Fibroblast of skin of abdomen (primary cell): ENCODE measurements at places on chromosomes 1 and 21.

- DNase-seq: peak; percentile 4
Measured at GRCh38 chr1:110508028-110508940, 10.7 kb downstream of the KCNA10 start.

GRCh38 chr1:215517441-215517891 is 49.6 kb upstream of the KCTD3 start:
- DNase-seq: peak; percentile 89

GRCh38 chr1:208160259-208160819 is 83.8 kb downstream of the PLXNA2 start:
- DNase-seq: no peak

GRCh38 chr1:202176949-202177927 is 16.4 kb upstream of the LGR6 start:
- DNase-seq: no peak

DNA sequence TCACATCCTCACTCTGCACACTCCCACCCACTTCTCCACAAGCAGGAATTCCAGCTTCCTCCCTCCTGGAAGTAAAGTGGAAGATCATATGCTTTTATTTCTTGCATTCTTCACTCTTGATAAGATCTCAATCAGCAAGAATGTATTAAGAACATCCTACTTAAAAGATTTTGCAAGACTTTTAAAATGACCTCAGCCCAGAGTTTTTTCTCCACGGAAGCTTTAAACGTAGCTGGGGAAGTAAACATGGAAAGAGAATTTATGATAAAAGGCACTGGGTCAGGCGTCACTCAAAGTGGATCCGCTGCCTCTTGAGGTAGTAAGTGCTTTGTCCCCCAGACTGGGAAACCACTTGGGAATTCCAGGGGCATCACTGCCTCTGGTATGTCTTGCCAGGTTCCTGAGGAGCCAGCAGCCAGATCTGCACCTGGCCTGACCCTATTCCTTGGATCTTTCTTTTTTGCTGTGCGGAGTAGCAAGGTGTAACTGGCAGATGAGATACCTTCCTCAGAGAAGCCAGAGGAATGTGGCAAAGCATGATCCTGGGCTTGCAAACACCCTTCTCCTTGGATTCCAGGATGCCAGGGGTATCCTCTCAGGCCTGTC is 33.9 kb downstream of the CDK18 start:
- no peak for DNase-seq

- DNase-seq: no peak
Measured at GRCh38 chr1:82818586-82818985, 1017.9 kb downstream of the ADGRL2 start.

DNA sequence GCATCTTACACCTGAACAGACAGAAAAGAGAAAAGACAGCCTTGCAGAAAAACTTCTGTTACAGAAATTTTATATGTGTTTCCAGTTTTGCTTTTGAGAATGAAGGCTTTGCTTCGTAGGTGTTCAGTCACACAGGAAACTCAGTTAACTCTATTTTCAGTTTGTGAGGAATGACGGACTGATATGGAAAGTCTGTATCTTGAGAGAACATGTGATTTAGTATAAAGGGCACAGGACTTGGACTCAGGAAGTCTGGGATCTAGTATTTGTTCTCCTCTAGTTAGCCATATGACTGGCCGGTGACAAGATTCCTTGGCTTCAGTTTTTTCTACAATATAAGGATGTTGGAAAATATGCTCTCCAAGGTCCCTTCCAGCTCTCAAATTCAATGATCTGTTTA is 149.1 kb downstream of the OLFM3 start:
- no peak for DNase-seq

- DNase-seq: no peak
Measured at GRCh38 chr1:116873680-116874271, 35.9 kb upstream of the PTGFRN start.

DNA sequence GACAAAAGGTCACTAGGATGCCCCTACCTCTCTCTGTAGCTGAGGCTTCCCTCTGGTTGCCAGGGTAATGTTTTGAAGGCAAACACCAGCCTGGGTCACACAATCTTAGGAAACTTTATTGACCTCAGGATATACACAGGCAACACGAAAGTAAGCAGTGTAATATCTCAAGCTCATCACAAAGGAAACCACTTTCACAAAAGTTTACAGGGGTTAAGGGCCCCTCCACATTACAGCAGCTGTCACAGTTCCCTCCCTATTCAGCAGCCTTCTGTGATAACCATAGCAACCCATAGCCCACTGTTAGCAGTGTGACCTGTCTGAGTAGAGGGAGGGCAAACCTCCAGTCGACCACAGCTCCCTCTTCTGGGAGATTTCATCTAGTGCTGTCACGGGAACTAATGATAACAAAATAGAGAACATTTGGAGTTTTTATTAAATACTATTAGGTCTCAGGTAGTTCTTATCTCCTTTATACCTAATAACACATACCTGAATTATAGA is 149.8 kb downstream of the PTPRC start:
- no peak for DNase-seq

- DNase-seq: no peak
Measured at GRCh38 chr21:30605968-30606367, 5.1 kb downstream of the KRTAP22-1 start.

DNA sequence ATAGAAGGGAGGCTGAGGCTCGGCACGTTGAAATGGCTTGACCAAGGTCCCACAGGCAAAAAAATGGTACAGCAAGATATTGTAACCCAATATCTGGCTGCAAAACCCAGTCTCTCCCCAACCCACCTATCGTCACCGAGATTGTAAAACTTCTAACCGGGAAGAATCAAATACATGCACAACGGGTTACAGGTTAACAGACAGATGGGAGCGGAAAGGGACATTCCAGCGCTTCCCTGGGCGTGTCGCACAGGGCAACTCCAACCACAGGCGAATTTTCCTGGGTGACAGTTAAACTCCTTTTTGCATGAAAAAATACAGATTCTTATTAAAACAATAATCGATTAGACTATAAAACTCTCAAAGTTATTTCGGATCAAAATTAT is 31.8 kb upstream of the JUN start:
- DNase-seq: peak; percentile 23
